ENCODE measurements at places on chromosomes 4 and X. TPM values are rescaled to one million over a fixed set of nuclear protein-coding genes. Genes with fewer than 3 reads are reported as not detected.

Gene FATE1
- total RNA-seq = not detected

Gene SLC9B1
- 2.2 TPM for total RNA-seq

Gene WDR17
- total RNA-seq = 1.4 TPM

Gene AKAP14
- total RNA-seq = not detected

Gene ZBED1
- 23.5 TPM for total RNA-seq

Gene MBNL3
- total RNA-seq = 1.4 TPM
